Mucosa of descending colon (tissue), 3 donors: ENCODE measurements at places on chromosomes 16 and 17. TPM values are rescaled to one million over a fixed set of nuclear protein-coding genes. Genes with fewer than 3 reads are reported as not detected.

Gene PSMD7
- total RNA-seq, result 96.7 TPM

Gene TP53TG3B
- not detected for total RNA-seq

Gene SOCS3
- total RNA-seq, result 21.9 TPM

Gene P2RX1
- 4.9 TPM for total RNA-seq

Gene TEX14
- total RNA-seq, result not detected

Gene PMP22
- total RNA-seq, result 149 TPM

Gene SULT1A1
- 254 TPM for total RNA-seq

Gene MARF1
- 60.1 TPM for total RNA-seq

Gene NME4
- 125 TPM for total RNA-seq

Gene ZNF597
- total RNA-seq, result 1.9 TPM

Gene MRPL12
- total RNA-seq, result 69.0 TPM

Gene DNAI2
- not detected for total RNA-seq

Gene EIF3CL
- total RNA-seq, result 52.4 TPM

Gene FASN
- total RNA-seq, result 102 TPM

Gene KRTAP16-1
- total RNA-seq, result not detected

Gene ZNF750
- not detected for total RNA-seq

Gene PDP2
- total RNA-seq, result 23.5 TPM

Gene MPO
- not detected for total RNA-seq

Gene RRAD
- total RNA-seq, result 11.6 TPM

Gene EFNB3
- total RNA-seq, result 1.3 TPM

Gene B4GALNT2
- 138 TPM for total RNA-seq

Gene NPIPA8
- 1.2 TPM for total RNA-seq

Gene ACSM5
- 0.67 TPM for total RNA-seq

Gene NECAB2
- 0.55 TPM for total RNA-seq

Gene JPH3
- total RNA-seq, result 0.17 TPM

Gene CACNA1H
- 9.5 TPM for total RNA-seq

Gene SRL
- total RNA-seq, result 1.2 TPM

Gene KRTAP17-1
- not detected for total RNA-seq

Gene PRR35
- total RNA-seq, result not detected

Gene TP53TG3C
- total RNA-seq, result not detected

Gene CCT6B
- total RNA-seq, result 2.1 TPM

Gene TK1
- total RNA-seq, result 8.9 TPM

Gene UMOD
- total RNA-seq, result not detected

Gene KRT40
- total RNA-seq, result not detected

Gene G6PC1
- not detected for total RNA-seq

Gene SDR42E2
- total RNA-seq, result not detected

Gene GUCY2D
- not detected for total RNA-seq

Gene SYT17
- total RNA-seq, result 13.3 TPM

Gene LPCAT2
- 11.3 TPM for total RNA-seq

Gene RAB40B
- 52.4 TPM for total RNA-seq

Gene CRYBA1
- total RNA-seq, result not detected

Gene TBX21
- 1.2 TPM for total RNA-seq

Gene RILP
- 41.0 TPM for total RNA-seq

Gene TBC1D3H
- not detected for total RNA-seq

Gene KRT27
- not detected for total RNA-seq

Gene TM4SF5
- total RNA-seq, result 5.0 TPM

Gene AXIN2
- 27.6 TPM for total RNA-seq

Gene CCR7
- total RNA-seq, result 0.87 TPM

Gene HAS3
- 4.6 TPM for total RNA-seq

Gene IRX5
- total RNA-seq, result not detected

Gene TBX2
- total RNA-seq, result 8.2 TPM

Gene ZFP3
- total RNA-seq, result 11.2 TPM

Gene DERL2
- 58.5 TPM for total RNA-seq

Gene PSMD11
- 85.8 TPM for total RNA-seq

Gene KREMEN2
- total RNA-seq, result 1.3 TPM

Gene LCAT
- 9.4 TPM for total RNA-seq

Gene PPY
- not detected for total RNA-seq

Gene C16orf86
- 1.2 TPM for total RNA-seq

Gene DLX4
- total RNA-seq, result 0.24 TPM
